Bronchial epithelial cell (primary cell): ENCODE measurements at places on chromosomes 1 and 21. TPM values are rescaled to one million over a fixed set of nuclear protein-coding genes. Genes with fewer than 3 reads are reported as not detected.

DNA sequence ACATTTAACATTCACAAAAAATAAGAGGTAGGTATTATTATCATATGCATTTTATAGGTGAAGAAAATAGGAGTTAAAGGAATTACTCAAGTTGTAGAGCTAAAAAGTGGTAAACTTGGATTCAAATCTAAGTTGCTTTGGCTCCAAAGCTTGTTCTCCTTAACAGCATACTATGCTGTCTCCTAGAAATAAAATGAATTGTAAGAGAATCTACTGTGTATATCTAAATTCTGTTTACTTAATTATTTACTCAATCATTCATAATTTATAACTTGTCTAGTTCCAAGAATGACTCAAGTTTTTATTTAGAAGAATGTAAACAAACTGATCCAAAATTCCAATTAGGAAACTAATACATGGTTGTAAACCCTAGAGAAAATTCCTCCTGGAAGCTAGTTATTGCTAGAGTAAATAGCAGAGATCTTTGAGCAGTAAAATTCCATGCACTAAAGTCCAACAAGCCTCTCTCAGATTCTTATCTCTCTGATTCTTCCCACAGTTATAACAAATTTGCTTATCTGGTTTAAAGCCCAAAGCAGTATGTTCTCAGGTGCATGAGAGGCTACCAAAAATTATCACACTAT lies 132.5 kb upstream of the DPT start:
- peak; percentile 22 for DNase-seq

DNA sequence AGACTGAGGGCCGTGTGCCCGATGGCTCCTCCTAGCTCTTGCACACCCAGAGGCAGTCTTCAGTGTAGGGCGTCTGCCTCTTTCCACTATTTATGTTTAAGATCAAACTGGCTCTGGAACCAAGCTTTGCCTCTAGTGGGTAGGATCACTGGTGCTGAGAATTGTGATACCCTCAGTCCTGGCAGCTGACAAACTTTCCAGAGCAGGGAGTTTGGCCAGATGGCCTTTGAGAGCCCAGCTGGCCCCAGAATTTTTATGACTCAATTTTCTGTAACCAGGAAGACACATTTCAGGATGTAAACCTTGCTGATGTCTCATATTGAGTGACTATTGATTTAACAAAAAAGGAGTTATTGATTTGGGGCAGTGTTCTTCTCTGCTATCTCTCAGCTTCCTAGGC lies 6.7 kb downstream of the COQ8A start:
- DNase-seq: no peak

The NLRP3 gene
- under 0.01 TPM in 2 replicates for total RNA-seq

DNA sequence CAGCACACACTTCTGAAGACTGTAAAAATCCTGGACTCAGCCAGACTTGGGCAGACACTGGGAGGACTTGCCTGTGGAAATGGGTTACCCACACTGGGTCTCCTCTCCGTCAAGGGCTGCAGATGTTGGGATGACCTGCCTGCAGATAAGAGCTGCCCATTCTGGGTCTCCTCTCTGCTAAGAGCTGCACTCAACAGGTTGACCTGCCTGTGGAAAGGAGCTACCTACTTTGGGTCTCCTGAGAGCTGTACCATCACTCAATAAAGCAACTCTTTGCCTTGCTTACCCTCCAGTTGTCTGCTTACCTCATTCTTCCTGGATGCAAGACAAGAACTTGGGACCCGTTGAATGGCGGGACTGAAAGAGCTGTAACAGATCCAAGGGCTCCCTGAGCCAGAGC lies 28.2 kb downstream of the ZCCHC17 start:
- DNase-seq: no peak

The OR2T33 gene
- total RNA-seq: not detected in 2 replicates

GRCh38 chr1:77395051-77395450 lies 113.2 kb downstream of the AK5 start:
- no peak for DNase-seq

- DNase-seq: no peak
Measured at GRCh38 chr1:200629876-200630514, 9.4 kb upstream of the KIF14 start.

The COL18A1 gene
- 9.2 and 16.9 TPM in 2 replicates for total RNA-seq
